Fibroblast of skin of right biceps (primary cell): ENCODE measurements at places on chromosomes 5 and 9.

DNA sequence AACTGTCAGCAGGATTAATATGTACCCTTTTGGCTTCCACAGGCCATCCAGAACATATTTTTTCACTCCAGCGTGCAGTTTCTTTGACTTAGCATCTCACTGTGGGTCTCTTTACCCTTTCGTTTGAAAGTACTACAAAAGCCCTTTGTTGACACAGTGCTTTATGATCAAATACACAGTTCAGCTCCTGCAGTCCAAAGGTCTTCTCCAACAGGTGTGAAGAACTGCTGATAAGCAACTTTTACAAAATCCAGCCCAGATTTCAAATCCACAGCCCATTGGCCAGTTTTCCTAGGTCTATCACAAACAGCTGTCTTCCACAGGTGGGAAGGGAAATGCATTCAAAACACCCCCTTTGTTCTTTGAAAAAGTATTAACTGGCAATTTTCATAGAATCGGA is 54.8 kb downstream of the MYO10 start:
- no peak for DNase-seq

- no peak for DNase-seq
Observed at GRCh38 chr5:119088438-119088837, 17.6 kb downstream of the DMXL1 start.

- no peak for DNase-seq
Observed at GRCh38 chr9:84600739-84601138, 68.8 kb upstream of the NTRK2 start.

- no peak for DNase-seq
Observed at GRCh38 chr9:103949096-103949495, 145.0 kb upstream of the SMC2 start.

GRCh38 chr9:105501414-105501813 is 53.6 kb downstream of the FSD1L start:
- no peak for DNase-seq
